ENCODE measurements at places on chromosomes 1 and 21.

GRCh38 chr1:41811051-41811795, 107.5 kb downstream of the HIVEP3 start:
- DNase-seq = no peak

DNA sequence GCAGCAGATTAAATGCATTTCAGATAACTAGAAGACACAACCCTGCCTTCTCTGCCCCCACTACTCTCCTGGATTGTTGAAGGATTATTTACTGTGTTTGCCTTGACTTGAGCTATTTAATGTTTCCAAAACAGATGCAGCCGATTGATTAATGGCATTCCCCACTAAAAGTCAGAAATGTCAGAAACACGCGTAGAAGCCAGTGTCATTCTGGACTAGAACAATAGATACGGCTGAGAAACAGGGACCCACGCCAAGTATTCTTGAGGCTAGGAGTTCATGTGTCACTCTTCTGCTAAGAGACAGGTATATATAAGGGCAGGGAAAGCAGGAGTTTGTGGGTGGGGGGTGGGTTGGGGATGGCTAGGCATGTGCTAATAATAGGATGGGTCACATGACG, 366.7 kb upstream of the PROX1 start:
- DNase-seq = no peak

DNA sequence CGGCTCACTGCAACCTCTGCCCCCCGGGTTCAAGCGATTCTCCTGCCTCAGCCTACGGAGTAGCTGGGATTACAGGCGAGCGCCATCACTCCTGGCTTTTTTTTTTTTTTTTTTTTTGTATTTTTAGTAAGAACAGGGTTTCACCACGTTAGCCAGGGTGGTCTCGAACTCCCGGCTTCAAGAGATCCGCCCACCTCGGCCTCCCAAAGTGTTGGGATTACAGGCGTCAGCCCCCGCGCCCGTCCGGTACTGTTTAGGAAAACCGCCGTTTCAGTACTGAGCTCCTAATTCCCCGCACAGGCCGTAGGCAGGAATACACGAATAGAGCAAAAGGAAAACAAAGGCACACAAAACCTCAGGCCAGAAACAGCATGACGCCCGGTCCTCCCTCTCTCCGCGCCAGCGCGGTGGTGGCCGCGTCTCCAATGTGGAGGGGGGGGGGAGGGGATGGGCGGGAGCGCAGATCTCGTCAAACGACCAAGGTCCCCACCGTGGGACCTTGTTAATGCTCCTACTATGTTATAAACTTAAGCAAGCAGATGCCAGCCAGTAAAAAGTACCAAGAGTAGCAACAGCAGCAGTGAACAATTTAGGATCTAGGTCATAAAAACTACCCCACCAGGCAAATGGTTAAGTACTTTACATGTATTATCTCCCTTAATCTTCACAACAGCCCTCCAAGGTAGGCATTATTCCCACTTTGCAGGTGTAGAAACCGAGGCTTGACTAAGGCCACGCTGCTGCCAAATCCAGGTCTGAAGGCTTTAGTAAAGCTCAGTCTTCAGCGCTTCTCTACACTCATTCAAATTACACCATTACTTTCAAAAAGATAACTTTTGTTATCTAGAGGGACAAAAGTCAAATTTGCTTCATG, 648 bp upstream of the ADAR start:
- DNase-seq = no peak

DNA sequence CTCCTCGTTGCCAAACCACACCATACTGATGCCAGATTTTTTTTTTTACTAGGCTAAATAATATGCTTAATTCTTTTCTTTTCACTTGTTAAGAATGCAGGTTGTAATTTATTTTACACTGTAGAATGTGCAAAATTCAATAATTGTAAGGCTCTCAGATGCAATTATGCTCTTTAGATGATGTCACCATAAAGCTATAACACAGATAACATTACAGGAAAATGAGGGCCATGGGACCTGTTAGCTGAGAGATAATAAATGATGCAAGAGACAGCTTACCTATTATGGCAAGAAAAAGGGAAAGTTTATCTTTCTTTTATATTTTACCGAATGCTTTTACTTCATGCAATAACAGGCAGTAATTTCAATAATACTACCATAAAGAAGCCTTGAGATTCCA, 35.4 kb downstream of the CHRM3 start:
- DNase-seq = no peak

- no peak for DNase-seq
Measured at GRCh38 chr1:36722871-36723270, 240.2 kb upstream of the CSF3R start.

DNA sequence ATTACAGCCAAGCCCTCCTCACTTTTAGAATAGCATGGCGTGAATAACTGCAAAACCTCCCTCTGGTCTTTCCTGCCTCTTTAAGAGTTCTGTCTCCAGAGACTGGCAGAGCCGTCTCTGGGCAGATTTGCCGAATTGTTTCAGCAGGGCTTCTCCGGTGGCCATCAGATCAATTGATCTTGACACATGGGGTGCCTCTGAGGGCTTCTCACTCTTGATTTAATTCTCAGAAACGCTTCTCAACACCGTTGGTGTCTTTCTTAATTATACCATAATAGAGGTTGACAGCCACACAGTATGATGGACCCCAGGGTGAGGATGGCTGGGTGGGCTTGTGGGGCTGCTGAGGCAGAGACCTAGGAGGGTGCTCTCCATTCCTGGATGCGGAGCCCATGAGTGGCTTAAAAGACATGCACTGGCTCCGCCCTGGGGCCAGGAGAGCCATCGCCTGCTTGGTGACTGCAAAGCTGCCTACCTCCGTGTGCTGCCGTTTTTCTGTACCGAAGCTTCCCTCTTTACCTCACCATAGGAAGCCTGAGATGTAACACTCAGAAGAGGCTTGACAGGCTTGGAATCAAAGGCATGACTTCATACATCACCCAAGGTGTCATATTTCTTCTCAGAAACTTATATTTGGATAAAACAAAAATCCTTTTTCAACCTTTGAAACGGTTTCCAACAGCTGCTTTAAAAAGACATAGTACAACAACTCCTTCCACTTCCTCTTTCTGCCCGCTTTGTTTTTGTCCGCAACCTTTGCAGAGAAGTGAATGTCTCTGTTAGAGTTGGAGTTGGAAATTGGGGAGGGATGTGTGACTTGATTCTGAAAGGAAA, 82.9 kb downstream of the GALNT2 start:
- DNase-seq = no peak

GRCh38 chr1:61496501-61496900, 228.4 kb downstream of the TM2D1 start:
- DNase-seq = no peak

GRCh38 chr1:183989078-183989577, 48.4 kb downstream of the COLGALT2 start:
- no peak for DNase-seq

DNA sequence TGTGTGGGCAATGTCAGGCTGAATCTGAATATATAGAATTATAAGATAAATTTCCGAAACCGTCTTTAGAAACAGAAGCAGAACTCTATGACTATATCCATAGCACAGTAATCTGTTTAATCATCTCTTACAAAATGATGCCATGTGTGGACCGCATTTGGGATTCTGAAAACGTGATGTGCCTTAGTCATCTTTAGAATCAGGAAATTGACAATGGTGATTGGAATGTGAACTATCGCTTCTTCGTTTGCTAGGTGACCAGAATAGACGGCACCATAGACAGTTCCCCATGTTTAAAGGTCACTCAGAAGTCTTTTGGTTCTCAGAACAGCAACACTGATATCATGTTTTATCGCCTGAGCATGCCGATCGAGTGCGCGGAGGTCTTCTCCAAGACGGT, 300.3 kb downstream of the ZP4 start:
- no peak for DNase-seq

DNA sequence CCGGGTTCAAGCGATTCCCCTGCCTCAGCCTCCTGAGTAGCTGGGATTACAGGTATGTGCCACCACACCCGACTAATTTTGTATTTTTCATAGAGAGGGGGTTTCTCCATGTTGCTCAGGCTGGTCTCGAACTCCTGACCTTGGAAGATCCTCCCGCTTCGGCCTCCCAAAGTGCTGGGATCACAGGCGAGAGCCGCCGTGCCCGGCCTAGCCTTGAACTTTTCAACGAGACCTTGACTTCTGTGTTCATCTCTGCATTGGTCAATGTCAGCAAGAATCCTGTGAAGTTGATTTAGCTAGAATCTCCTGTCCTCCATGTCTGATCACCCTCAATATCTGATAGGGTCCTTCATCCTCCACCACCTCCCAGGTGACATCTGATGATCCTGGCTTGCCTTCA, 11.4 kb upstream of the CNR2 start:
- DNase-seq = no peak

- no peak for DNase-seq
Measured at GRCh38 chr1:25856856-25857255, 2.4 kb downstream of the AUNIP start.

GRCh38 chr1:90993245-90993644, 28.6 kb downstream of the ZNF644 start:
- no peak for DNase-seq

DNA sequence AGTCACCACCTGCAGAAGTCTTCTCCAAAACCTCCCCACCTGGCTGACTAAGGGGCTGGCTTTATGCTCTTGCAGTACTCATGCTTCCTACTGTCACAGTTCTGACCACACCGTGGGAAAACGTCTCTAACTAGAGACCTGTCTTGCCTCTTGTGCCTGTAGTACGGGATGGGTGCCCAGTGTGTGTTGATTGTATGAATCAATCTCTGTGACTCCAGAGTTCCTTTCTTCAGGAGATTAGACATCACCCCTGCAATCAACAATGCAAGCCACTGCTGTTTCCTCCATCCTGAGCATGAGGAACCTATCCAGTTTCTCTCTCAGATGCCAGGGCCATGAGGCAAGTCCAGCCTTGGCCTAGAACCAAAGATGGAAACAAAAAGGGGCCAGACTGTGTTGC, 64.1 kb downstream of the LRRN2 start:
- no peak for DNase-seq

DNA sequence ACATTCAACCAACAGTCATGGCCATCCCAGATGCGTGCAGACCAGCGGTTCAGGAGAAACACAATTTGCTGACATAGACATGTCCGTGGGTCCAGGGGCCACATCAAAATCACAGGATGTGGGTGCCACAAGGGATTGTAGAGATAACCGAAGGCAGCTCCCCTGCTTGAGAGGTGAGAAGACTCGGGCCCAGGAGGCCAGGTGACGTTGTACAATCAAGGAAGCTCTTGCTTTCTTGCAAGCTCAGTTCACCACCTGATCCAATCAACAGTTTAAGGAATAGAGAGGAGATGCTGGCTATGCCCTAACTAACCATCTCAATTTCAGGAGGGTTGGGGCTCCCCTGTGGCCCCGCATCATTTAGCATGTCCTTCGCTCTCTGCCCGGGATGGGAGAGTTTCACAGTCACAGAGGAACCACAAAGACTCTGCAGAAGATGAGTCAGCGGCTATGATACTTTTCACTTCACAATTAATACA, 19.5 kb downstream of the UBASH3A start:
- DNase-seq = no peak

DNA sequence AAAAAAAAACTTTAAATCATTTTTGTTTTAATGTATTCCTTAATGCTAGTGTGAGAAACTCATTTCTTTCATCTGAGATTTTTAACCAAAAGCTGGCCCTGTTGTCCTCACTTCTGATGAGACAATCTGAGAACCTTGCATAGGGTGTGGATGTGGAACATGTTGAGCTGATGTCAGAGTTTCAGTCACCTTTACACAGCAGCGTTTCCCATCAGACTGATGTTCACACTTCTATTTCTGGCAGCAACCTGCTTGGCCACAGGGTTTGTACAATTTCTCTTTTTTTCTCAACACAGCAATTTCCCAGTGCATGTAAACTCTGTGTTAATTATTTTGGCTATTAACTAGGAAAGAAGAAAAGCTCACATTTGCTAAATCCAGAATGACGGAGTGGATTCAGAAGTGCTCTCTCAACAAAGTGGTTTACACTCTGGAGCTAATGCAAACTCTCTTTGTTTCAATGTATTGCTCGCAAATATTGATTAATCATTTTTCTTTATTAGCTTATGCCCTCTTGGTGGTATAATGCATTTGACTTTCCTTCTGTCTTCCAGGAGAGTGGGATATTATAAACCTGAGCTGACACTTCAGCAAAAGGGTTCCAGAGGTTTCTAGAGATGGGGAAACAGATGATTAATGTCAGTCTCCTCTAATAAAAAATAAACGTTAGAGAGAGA, 70.5 kb upstream of the HSPA13 start:
- DNase-seq = no peak

GRCh38 chr1:89305493-89305892, 32.8 kb upstream of the GBP5 start:
- no peak for DNase-seq

- DNase-seq = no peak
Measured at GRCh38 chr1:93756657-93757056, 75.0 kb upstream of the BCAR3 start.

- no peak for DNase-seq
Measured at GRCh38 chr21:46509741-46510502, 51.2 kb downstream of the DIP2A start.

DNA sequence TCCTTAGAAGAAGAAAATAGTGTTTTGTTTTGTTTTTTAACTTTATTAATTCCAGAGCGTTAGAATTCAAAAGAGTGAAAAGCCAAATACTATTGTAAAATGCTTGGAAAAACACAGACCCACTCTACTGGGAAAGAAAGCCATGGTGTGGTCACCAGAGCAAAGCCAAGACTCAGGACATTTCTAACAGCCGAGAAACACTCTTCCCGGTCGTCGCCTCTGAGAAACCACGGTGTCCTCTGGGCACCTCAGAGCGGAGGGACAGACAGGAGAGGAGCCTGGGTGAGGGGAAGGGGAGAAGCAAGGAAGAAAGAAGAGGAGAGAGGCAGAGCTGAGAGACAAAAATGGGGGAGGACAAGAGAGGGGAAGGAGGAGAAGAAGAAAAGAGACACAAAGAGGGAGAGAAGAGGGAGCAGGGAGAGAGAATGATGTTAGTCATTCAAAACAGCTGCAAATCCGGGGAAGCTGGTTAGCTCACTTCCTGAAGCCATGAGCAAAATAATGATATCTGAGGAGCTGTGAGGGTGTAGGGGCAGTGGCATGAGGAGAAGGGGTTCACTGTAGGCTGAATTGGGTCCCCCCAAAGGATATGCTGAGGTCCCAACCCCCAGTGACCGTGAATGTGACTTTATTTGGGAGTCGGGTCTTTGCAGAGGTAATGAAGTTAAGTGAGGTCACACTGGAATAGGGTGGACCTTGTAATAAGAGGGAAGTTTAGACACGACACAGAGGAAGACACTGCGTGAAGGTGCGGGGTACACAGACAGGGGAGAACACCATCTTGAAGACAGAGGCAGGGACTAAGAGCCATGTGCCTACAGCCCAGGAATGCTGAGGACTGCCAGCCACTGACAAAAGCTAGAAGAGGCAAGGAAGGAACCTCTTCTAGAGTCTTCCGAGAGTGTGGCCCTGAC, 58.2 kb upstream of the DMRTB1 start:
- no peak for DNase-seq

- DNase-seq = peak; percentile 54
Measured at GRCh38 chr21:42234464-42235241, 15.7 kb downstream of the ABCG1 start.

DNA sequence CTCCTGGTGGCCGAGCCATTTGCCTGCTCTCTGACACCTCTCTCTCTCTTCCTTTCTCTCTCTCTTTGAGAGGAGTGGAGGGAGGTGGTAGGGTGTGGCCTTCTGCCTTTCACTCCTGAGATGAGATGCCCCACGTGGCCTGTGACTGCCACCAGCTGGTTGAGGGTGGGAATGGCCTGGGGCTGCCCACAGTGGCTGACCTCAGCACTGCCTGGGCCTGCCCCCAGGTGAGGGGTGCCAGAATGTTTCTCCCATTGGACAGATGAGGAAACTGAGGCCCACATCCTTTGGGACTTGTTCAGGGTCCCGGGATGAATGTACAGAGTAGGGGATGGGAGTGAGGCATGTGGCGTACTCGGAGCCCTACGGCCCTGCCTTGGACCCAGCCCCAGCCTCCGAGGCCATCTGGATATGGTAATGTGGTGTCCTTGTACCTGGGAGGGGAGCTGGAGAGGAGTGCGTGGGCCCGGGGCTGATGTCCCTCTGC, 12.7 kb upstream of the C1orf167 start:
- no peak for DNase-seq
